ENCODE measurements at places on chromosomes 2 and 18.
A peak's percentile ranks its signal among the peaks of the same experiment; 100 is the strongest.

GRCh38 chr18:74229891-74230290 is 61.9 kb downstream of the CYB5A start:
- no peak for DNase-seq

- no peak for DNase-seq
Measured at GRCh38 chr18:45102863-45103262, 422.2 kb downstream of the SETBP1 start.

GRCh38 chr2:82527124-82527523 is 1932.0 kb downstream of the SUCLG1 start:
- DNase-seq, result no peak

DNA sequence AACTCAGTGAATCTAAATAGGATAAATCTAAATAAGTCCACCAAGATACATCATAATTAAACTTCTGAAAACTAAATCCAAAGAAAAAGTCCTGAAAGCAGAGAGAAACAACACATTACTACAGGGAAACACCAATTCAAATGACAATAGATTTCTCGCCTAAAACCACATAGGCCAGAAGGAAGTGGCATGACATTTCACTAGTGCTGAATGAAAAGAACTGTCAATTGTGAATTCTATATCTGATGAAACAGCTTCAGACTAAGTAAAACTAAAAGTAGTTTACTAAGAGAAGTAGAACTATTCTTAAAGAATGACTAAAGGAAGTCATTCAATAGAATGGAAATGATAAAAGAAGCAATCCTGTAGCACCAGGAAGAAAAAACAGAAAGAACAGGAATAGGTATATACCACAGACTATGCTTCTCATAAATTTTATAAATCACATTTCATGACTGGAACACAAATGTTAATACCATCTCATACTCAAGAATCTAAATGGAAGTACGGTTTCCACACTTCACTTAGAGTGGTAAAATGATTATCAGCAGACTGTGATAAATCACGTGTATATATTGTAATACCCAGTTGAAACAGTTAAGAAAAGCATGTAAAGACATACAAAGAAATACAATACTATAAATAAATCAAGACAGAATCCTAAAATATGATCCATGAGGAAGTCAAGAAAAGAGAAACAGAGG is 46.4 kb downstream of the ASXL2 start:
- DNase-seq, result no peak

GRCh38 chr2:166494140-166494624 is at the start of gene SCN7A:
Gene SCN7A, minus strand, starts transcription at chr2:166494249. Its CDS starts 16,553 bp downstream, at chr2:166477696.
- DNase-seq, result no peak

DNA sequence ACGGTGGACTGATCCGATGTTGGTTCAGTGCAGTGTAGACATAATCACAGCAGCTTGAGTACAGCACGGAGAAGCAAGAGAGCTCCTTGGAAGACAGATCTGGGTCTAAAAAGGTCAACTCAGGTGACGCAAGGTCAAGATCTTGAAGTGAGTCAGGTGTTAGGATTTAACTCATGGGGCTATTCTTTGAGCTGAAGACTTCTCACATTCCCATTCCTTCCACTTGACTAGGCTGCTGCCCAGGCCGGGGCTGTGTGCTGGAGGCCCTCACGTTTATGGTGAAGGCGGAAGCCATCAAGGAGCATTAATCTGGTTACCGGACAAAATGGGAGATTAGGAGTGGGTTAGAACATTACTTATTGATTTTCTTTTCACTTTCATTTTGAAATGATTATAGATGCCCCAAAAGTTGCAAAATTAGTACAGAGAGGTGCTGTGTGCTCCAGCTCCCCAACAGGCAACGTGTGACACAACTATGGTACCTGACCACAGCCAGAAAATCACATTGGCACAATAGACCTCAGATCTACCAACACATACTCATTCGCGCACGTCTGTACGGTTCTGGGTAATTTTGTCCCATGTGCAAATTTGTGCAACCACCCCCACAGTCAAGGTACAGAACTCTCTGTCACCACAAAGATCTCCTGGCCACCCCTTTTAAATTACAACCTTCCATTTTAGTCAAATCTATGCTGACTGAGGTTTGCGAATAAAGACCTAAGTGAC is 77.6 kb upstream of the SEC11C start:
- DNase-seq, result no peak

GRCh38 chr2:160426604-160427003 is 67.0 kb downstream of the RBMS1 start:
- no peak for DNase-seq

- DNase-seq, result peak; percentile 84
Measured at GRCh38 chr2:98909317-98910211, 26.5 kb downstream of the CRACDL start.

DNA sequence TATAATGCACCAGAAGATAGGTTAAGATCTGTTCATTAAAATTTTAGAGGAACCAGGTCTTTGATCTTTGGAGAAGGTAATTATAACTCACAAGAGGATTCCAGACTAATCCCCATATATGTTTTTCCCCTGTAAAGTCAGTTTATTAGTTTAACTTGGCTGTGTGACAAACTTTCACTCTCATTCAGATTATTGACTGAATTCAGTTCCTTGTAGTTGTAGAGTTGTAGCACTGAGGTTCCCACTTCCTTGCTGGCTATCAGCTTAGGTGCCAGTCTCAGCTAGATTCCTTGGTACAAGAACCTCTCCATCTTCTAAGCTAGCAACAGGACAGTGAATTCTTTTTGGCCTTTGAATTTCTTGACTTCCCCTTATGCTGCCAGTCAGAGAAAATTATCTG is 19.1 kb downstream of the REG1A start:
- DNase-seq, result no peak

GRCh38 chr2:48219555-48220436 is 310.2 kb upstream of the STON1 start:
- no peak for DNase-seq

DNA sequence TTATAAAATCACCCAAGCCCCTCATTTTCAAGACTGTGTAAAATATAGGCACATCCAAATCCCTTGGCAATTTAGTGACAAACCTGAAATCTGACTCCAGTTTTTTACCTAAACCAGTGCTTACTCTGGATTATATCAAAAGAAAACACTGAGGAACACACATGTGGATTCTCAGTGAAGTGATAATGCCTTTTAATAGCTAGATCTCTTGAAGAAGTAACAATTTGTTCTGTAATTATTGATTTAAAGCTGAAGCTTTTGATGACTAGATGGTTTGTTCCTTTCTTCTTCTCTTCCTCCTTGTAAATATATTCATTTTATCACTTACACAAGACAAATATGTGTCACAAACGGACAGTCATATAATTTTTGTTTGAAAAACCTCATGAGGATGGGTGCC is 894.6 kb downstream of the DCC start:
- DNase-seq, result no peak

DNA sequence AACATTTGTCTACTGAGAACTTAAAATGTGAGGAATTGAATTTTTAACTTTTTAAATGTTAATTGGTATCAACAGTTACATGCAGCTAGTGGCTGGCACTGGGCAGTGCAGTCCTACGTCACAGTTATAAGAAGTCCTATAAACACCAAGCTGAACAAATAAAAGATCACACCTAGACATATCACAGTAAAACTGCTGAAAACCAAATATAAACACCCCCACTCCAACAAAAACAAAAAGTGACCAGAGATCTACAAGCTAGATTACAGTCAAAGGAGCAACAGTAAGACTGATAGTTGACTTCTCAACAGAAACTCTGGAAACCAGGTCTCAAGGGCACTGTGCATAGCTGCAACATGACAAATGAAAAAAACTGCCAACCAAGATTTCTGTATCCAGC is 19.4 kb downstream of the TLK1 start:
- no peak for DNase-seq

DNA sequence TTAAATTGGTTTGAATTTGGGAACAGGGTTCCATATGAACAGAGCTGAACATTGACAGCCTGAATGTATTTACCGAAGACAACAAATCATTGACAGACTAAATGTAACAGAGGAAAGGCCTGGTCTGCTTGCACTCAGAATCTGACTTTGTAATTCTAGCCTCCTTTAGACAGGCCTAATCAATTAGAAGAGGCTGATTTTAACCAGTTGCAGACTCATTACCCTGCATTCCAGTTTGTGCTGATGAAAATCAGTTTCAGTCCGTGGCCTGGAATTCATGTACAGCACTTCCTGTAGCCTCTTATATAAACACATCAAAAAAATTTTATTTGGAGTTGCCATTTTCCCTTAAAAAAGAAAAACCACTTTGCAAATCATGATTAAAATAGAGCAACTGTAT is 93.1 kb upstream of the ZFP36L2 start:
- DNase-seq, result no peak

GRCh38 chr18:50709193-50709592 is 110.6 kb downstream of the MRO start:
- no peak for DNase-seq

DNA sequence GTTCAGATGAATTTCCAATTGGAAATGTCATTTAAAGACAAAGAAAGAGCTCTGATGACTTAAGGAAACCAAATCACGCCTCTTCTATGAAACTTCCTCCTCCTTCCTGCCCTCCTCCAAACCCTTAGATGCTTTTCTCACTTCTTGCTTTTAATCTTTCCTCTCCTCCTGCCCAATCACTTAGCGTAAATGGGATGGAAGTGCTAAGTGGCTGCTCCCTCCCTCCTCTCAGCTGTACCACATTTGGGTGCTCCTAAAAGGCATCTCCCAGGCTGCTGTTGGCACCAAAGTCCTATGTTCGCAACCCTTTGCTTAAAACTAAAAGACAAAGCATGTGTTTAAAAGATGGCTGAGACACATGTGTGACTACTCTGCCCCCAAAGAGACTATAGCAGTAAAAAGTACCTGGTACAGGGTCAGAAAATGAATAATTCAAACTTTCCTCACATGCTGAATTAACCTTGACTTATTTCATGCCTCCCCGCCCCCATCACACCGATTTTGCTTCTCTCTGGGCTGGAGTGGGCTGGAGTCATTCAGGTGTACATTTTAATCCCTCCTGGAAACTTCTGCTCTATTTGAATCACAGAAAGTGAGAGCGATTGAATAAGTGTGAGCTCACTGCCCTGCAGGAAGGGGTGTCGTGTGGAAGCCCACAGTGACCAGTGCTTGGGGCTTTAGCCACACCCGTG is 59.2 kb upstream of the KLF7 start:
- no peak for DNase-seq

- DNase-seq, result no peak
Measured at GRCh38 chr2:240933048-240933965, 27.2 kb downstream of the CROCC2 start.

GRCh38 chr2:146651361-146651760 is 1193.5 kb upstream of the ACVR2A start:
- DNase-seq, result no peak

DNA sequence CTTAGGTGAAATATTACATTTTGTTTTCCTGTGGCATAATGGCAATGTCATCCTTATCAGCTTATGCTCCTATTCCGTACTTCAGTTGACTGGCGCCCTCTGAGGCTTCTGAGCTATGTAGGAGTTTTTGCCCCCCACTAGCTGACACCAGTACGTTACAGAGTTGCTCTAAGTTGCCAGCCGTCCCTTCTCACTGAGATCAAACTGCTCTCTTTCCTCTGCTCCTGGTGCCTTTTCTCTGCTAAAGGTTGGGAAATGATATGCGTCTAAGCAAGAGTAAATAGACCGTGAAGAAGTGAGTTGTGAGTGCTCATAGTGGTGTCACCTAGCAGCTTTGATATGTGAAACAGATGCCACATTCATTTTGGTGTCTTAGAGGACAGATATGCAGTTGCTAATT is 99.2 kb downstream of the RAPGEF4 start:
- no peak for DNase-seq

DNA sequence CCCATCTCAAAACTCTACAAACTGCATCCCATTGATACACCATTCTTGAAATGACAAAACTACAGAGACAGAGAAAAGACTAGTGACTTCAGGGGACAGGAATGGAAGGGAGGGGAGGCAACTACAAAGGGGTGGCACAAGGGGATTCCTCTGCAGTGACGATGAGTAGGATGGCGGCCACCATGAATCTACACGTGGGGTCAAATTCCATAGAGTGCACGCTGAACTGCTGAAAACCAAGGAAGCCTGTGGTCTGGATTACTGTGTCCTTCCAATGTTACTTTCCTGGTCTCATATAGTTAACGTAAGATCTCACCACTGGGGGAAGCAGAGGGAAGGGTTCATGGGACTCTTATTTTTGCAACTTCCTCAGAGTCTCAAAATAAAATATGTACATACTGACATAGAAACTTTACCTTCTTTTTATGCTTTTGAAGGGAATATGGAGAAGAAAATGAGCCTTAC is 23.6 kb downstream of the COX7A2L start:
- DNase-seq, result no peak

- peak; percentile 79 for DNase-seq
Measured at GRCh38 chr2:160294339-160294803, 94.3 kb upstream of the ITGB6 start.

DNA sequence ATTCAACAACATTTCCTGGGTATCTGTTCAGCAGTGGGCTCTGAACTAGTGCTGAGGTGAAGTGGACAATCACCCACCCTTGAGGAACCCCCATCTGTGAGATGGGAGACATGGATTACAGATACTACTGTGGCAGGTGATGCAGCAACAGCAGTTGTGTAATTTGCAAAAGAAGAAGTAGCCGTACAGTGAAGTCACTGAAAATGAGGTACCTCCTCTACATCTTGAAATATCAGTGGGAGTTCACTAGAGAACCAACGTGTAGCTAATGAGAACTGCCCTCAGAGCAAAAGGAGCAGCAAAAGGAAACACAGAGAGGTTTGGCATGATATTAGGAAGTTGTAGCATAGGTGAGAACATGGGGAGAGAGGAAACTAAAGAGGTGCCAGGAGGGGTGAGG is 41.3 kb downstream of the VSNL1 start:
- DNase-seq, result no peak

GRCh38 chr2:240257940-240258580 is 117.6 kb upstream of the OTOS start:
- DNase-seq, result no peak

- DNase-seq, result no peak
Measured at GRCh38 chr2:58072102-58072501, 25.5 kb downstream of the VRK2 start.

GRCh38 chr2:67867735-67868134 is 195.1 kb downstream of the C1D start:
- peak; percentile 82 for DNase-seq

- DNase-seq, result no peak
Measured at GRCh38 chr2:179787601-179788000, 73.8 kb downstream of the ZNF385B start.

- no peak for DNase-seq
Measured at GRCh38 chr18:46283895-46284295, 179.7 kb downstream of the HAUS1 start.

- no peak for DNase-seq
Measured at GRCh38 chr2:165573534-165574461, 104.3 kb downstream of the CSRNP3 start.

All from HT1080 (cell line).